ENCODE measurements at places on chromosomes 1 and 21.
A peak's percentile ranks its signal among the peaks of the same experiment; 100 is the strongest.

- DNase-seq, result no peak
Observed at GRCh38 chr1:58524353-58524945, 22.1 kb downstream of the OMA1 start.

- no peak for DNase-seq
Observed at GRCh38 chr1:164767752-164768402, 208.9 kb downstream of the PBX1 start.

GRCh38 chr21:44792702-44793591 lies 8.7 kb downstream of the UBE2G2 start:
- DNase-seq, result peak; percentile 83

- DNase-seq, result no peak
Observed at GRCh38 chr21:41689289-41689583, 77.6 kb downstream of the RIPK4 start.

GRCh38 chr1:212161231-212161781 lies 123.9 kb upstream of the PPP2R5A start:
- DNase-seq, result no peak

DNA sequence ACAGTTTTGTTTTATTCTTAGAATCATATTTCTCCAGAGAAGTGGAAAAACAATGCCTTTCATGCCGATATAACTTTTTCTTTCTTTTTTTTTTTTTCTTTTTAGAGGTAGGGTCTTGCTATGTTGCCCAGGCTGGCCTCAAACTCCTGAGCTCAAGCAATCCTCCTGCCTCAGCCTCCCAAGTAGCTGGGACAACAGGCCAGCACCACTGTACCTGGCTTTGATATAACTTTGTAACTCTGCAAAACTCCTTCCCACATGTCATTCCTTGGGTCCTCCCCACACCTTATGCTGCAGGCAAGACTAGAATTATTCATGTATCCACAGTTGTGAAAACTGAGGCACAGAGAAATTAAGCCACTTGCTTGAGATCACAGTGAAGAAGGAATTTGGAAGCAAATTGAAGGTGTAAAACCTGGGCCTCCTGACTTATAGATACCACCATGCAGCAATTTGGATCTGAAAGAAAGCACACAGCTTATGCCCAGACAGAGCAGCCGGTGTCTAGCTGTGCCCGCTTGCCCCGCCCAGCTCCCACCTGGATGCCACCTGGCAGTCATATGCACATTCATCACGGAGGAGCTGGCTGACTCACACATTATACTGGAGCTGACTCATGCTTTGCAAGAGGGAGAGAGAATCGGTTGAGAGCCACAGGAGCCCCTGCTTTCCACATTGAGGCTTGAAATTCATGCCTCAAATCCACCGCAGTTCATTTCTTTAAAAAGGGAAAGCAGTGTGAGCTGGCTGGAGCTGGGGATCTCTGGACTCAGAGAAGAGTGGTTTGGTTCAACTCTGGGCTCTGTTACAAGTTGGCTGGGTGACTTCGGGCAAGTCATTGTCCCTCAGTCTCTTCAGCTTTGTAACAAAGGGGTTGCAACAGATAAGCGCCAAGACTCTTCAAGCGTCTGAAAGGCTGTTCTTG lies 8.3 kb upstream of the SLC2A1 start:
- no peak for DNase-seq

- DNase-seq, result no peak
Observed at GRCh38 chr1:5389101-5389885, 602.9 kb downstream of the NPHP4 start.

- no peak for DNase-seq
Observed at GRCh38 chr1:201489643-201490261, 17.2 kb downstream of the CSRP1 start.

- DNase-seq, result no peak
Observed at GRCh38 chr1:113998361-113998760, 19.1 kb downstream of the OLFML3 start.

GRCh38 chr21:17915976-17916375 lies 96.8 kb upstream of the C21orf91 start:
- DNase-seq, result no peak

- DNase-seq, result no peak
Observed at GRCh38 chr1:2192031-2192995, 2.3 kb downstream of the FAAP20 start.

- no peak for DNase-seq
Observed at GRCh38 chr1:116947092-116947860, 37.6 kb downstream of the PTGFRN start.

DNA sequence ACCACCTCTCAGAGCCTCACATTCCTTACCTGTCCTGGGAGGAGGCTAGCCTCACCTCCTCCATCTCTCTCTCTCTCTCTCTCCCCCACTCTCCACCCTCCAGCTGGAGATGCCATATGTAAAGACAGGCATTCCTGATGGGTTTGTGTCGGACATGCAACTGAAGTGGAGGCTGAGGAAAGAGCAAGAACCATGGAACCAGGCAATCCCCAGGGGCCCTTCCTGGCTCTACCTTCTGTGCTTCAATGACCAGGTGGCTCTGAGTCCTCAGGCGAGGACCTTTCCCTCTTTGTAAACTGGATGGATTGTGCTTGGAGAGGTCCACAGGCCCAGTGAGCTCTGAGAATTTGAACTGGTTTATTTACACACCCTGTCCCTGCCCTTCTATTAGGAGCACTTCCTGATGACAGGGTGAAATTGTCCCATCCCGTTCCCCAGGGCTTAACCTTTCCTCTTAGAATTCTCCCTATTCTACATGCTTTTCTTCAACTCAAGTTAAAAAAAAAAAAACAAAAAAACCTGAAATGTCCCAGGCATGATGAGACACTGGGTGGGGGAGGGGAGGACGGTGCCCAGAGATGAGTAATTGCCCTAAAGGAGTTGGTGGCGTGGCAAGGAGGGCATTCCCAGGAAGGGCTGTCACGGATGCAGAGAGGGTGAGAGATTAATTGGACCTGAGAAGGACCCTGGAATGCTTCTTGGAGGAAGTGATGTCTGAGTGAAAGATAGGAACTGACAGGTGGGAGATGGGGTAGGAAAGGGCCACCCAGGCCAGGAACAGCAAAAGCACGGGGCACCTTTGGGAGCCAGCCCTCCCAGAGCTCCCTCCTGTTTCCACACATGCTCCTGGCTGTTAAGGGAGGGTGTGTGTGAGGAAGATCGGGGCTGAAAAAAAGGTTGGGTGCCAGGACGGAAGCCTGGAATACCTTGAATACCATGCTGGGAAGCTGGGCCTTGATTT lies 50.2 kb upstream of the WASF2 start:
- DNase-seq, result no peak

DNA sequence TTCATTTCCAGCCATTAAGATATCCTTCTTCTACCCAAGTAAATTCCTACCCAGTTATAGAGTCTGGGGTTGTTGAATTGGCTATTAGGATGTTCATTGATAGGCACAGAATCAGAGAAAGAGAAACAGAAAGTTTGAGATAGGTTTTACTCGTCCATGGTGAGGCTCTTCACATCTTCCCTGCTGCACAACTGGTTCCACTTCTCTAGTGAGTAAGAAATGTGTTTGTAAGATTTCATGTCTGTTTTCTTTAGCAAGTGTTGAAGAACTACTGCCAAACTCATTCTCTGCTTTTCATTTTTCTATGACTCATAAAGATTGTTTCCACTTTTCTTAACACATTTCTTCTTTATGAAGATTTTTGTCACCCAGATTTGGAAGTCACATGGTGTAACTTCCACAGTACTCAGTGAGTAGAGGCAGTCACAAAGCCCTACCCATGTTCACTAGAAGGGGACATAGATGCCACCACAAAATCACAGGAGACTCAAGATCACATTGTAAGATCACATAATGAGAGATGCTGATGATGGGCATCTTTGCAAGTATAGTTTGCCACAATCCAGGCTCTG lies 152.3 kb downstream of the SNX7 start:
- DNase-seq, result no peak

DNA sequence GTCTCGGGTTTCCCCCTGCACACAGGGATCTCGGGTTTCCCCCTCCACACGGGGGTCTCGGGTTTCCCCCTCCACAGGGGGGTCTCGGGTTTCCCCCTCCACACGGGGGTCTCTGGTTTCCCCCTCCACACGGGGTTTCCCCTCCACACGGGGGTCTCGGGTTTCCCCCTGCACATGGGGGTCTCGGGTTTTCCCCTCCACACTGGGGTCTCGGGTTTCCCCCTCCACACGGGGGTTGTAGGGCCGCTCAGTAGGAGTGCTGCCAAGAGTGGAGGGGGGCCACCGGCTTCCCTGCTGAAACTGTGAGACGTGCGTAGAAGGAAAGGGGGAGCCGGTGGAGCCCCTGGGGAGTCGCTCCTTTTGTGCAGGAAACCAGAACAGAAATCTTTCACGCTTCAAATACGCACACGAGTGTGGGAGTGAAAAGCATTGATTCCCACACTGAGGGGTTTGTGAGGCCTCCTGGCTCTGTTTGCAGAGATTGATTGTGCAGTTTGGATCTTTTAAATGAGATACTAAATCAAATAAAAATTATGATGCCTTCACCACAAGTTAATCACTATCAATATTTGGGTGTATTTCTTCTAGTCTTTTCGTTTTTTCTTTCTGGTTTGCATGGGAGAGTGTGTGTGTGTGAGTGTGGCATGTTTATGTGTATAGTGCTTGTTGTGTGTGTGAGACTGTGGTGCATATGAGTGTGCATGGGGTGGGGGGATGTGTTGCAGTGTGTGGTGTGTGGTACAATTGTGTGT lies 54.3 kb upstream of the TRAPPC10 start:
- DNase-seq, result no peak

GRCh38 chr1:217322834-217323233 lies 308.1 kb downstream of the GPATCH2 start:
- DNase-seq, result no peak

GRCh38 chr1:110005971-110006370 lies 21.4 kb downstream of the AHCYL1 start:
- DNase-seq, result no peak

All from mesenteric fat pad (tissue), 1 donor.